Activated T-cell treated with anti-CD3 and anti-CD28 coated beads, Interleukin-2, amount 50 U/mL, for 72 hours (primary cell): ENCODE measurements at places on chromosomes 16 and 17. TPM values are rescaled to one million over a fixed set of nuclear protein-coding genes. Genes with fewer than 3 reads are reported as not detected.

- H3K4me3 ChIP-seq, result peak overlapping the region; percentile 92
- H3K27ac ChIP-seq, result peak overlapping the region; percentile 91
- H3K27me3 ChIP-seq, result no peaks in the 10 kb centered on the region
- peak; percentile 97 for DNase-seq
Measured at GRCh38 chr17:45247429-45248131, 14.3 kb downstream of the SPATA32 start.

DNA sequence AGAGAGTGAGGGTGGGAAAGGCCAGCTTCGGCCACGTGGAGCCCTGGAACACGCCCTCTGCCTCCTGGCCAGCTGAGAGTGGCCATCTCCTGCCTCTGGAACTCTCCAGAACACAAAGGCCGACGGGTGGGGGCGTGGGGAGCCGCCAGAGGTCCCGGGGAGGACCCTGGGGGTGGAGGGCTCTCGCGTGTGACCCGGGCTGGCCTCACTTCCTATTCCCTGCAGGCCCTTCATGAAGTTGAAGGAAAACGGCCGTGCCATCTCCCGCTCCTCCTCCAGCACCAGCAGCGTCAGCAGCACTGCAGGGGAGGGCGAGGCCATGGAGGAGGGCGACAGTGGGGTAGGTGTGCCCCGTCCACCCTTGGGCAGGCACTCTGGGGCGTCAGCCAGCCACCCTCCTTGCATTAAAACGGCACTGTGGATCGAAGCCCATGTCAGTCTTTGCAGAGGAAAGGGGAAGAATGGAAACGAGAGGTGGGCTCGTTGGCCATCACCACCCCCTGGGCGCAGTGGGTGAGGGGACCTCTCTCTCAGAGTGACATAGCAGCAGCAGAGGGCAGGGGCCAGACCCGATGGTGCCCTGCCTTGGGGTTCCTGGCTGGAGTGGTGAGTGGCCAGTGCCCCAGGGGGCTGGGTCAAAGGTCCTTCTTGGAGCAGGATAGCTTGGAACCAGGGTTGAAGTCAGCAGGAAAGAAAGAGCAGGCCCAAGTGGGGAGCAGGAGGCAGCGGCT is 37.1 kb downstream of the OR1D5 start:
- H3K27ac ChIP-seq, result no peak overlapping the region
- H3K4me3 ChIP-seq, result no peak overlapping the region
- no peak for DNase-seq
- H3K36me3 ChIP-seq, result peaks cover 12% of the 10 kb centered on the region
- H3K27me3 ChIP-seq, result no peaks in the 10 kb centered on the region

DNA sequence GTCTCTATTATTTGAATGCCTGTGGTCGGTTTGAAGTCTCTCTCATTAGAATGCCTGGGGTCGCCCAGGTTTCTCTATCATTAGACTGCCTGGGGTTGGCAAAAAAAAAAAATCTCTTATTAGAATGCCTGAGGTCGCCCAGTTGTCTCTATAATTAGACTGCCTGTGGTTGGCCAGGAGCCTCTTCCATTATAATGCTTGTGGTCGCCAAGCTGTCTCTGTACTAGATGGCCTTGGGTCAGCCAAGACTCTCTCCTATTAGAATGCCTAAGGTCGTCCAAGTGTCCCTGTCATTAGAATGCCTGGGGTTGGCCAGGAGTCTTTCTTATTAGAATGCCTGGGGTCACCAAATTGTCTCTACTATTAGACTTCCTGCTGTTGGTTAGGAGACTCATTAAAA is 2228.4 kb downstream of the TP53TG3F start:
- no peak for DNase-seq
- H3K4me3 ChIP-seq, result no peak overlapping the region
- no peak overlapping the region for H3K27ac ChIP-seq
- no peaks in the 10 kb centered on the region for H3K4me1 ChIP-seq
- H3K27me3 ChIP-seq, result no peaks in the 10 kb centered on the region
- H3K36me3 ChIP-seq, result peaks cover 10% of the 10 kb centered on the region

DNA sequence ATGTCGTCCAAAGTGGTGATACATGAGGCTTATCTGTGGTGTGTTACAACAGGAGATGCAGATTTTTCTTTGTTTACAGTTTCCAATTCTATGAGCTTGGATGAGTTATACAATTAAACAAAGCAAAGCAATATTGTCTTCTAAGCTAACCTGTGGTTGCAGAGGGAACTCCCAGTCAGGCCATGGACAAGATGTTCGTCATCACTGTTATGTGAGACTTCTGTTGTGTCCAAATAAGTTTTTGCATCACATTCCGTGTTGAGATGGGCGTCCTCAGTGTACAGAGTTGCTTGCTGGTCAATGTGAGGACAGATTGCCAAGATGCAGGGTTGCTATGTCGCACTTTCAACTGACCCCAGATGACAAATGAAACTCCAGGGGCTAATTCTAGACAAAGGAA is 189.3 kb downstream of the IRF8 start:
- no peak overlapping the region for H3K4me3 ChIP-seq
- H3K4me1 ChIP-seq, result no peaks in the 10 kb centered on the region
- no peak for DNase-seq

The TOP2A gene
- 324 TPM for total RNA-seq

The RAB34 gene
- total RNA-seq, result 10.4 TPM

The CRISPLD2 gene
- 0.38 TPM for total RNA-seq

DNA sequence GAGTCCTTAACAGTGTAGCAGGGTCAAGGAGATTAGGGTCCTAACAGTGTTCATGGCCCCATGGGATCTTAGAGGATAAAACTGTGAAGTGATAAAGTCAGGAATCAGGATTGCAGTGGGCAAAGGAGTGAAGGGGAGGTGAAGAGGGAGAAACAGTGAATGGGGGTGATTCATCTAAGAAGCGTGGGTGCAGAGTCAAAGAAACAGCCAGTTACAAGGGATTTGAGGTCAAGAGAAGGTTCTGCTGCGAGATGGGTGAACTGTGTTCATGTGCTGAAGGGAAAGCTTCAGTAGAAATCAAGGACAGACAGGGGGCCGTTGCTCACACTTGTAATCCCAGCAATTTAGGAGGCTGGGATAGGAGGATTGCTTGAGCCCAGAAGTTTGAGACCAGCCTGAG is 5.9 kb downstream of the GTF3C1 start:
- no peaks in the 10 kb centered on the region for H3K27me3 ChIP-seq
- no peak overlapping the region for H3K4me3 ChIP-seq
- H3K36me3 ChIP-seq, result peaks cover 14% of the 10 kb centered on the region

The SLC16A6 gene
- 5.9 TPM for total RNA-seq

The FBXL16 gene
- total RNA-seq, result 8.8 TPM

- H3K4me1 ChIP-seq, result no peaks in the 10 kb centered on the region
- H3K4me3 ChIP-seq, result no peak overlapping the region
- no peak for DNase-seq
- H3K36me3 ChIP-seq, result no peaks in the 10 kb centered on the region
Measured at GRCh38 chr17:7803981-7804380, 30.0 kb upstream of the KDM6B start.

DNA sequence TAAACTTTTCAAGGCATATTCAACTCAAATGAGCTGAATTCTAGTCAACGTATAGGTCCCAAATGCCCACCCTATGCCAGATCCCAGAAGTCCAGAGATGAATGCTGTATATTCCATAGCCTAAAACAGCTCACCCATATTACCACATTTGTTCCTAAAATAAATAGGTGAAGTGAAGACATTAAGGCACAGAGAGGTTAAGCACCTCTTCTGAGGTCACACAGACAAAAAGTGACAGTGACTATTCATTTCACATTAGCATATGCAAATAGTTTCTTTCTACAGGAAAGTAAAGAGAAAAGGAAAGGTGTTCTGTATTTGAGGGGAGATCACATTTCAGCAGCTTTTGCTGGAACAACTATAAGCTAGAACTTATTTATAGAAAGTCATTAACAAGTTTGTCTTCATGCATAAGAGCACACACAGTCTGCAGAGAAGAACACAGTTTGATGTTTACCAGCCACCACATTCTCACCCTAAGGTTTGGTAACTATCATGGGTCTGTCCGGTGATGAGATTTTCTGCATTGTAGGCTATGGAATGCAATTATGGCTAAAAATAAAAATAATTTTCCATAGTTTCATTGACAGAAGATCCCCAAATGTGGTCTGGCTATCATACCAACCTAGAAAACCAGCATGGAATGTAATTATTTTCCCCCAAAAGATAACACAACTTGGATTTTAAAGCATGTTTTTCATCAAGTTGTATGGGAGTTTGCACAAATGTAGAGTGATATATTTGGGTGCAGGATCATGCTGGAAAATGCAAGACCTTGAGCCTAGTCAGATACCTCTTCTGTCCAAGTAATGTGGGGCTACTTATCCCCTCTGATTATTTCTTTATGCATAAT is 402.1 kb downstream of the UTP18 start:
- peaks cover 25% of the 10 kb centered on the region for H3K27me3 ChIP-seq
- no peak for DNase-seq
- no peak overlapping the region for H3K4me3 ChIP-seq
- no peaks in the 10 kb centered on the region for H3K4me1 ChIP-seq
- H3K27ac ChIP-seq, result no peak overlapping the region

The SIRT7 gene
- total RNA-seq, result 44.2 TPM

The HP gene
- total RNA-seq, result not detected
